ENCODE measurements at places on chromosomes 6 and 20.

- no peak for DNase-seq
Measured at GRCh38 chr6:111282515-111282914, 195.2 kb downstream of the SLC16A10 start.

- DNase-seq, result no peak
Measured at GRCh38 chr6:52550870-52551269, 26.0 kb downstream of the TRAM2 start.

- DNase-seq, result no peak
Measured at GRCh38 chr20:36871640-36872570, 4.0 kb upstream of the TLDC2 start.

DNA sequence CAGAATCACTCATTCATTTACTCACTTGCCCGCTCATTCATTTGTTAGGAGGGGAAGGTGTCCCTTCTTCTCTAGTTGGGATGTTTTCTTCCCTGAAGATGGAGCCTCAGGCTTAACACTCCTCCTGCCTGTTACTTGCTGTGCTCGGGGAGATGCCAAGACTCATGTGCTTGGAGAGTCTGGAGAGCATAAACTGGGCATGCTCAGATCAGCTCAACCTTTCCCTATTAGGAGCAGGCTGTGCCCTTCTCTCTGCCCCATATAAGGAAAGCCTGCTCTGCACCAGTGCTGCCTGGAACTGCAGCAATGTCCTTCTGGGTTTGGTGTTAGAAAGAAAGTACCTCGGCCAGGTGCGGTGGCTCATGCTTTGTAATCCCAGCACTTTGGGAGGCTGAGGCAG is 18.0 kb upstream of the UBE2V1 start:
- DNase-seq, result no peak

GRCh38 chr20:44941120-44941691 is 19.0 kb downstream of the TOMM34 start:
- no peak for DNase-seq

Measured in stromal cell of bone marrow (primary cell).